ENCODE measurements at places on chromosomes 11 and 22.

DNA sequence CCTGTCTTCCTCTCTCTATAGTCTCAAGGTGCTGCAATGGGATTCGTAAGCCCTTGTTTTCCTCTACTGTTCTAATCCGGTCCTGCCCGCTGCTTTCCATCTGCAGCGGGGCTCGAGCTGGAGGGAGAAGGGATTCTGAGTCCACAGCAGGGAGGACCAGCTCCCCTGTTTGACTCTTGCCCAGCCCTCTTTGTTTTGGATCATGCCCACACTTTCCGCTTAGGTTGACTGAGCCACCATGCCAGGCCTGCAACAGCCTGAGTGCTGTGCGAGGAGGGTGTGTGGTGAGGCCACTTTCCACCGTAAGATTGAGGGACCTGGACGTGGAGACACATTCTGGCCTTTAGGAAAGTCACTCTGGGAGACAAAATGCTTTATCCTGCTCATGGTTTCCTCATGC, 58.3 kb downstream of the CEP164 start:
- DNase-seq = no peak

DNA sequence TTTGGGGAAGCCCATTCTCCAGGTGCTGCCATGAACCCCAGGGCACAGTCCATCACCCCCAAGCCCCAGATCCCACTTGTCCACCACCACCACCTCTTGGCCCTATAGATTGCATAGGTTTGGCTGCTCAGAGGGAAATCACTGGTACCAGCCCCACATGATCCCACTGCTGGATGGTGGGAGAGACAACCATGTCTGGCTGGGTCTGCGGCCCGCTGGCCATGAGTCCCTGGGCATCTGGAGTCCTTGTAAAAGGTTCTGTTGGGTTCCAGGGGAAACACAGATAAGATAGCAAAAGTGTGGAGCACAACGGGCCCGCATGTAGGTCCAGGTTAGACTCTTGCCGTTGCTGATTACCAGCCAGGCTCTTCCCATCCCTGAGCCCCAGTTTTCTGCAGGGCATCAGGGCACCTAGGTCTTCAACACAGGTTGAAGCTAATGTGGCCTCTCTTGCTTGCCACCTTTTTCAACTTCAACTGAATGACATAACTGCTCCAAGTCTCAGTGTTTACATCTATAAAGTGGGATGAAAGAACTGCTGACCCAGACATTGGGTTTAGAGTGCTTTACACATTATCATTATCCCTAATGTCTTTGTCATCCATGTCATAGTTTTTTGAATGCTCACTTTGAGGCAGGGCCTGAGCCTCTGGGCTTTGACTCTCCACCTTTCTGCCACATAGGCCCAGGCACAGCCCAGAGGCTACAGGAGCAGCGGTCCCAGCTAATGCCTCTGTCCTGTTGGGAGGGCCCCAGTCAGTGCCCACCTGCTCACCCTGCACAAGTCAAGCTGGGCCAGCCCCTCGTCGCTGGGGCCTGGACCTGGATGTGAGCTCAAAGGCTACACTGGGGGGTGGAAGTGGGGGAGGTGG, 1.0 kb upstream of the TANGO2 start:
- DNase-seq = no peak

DNA sequence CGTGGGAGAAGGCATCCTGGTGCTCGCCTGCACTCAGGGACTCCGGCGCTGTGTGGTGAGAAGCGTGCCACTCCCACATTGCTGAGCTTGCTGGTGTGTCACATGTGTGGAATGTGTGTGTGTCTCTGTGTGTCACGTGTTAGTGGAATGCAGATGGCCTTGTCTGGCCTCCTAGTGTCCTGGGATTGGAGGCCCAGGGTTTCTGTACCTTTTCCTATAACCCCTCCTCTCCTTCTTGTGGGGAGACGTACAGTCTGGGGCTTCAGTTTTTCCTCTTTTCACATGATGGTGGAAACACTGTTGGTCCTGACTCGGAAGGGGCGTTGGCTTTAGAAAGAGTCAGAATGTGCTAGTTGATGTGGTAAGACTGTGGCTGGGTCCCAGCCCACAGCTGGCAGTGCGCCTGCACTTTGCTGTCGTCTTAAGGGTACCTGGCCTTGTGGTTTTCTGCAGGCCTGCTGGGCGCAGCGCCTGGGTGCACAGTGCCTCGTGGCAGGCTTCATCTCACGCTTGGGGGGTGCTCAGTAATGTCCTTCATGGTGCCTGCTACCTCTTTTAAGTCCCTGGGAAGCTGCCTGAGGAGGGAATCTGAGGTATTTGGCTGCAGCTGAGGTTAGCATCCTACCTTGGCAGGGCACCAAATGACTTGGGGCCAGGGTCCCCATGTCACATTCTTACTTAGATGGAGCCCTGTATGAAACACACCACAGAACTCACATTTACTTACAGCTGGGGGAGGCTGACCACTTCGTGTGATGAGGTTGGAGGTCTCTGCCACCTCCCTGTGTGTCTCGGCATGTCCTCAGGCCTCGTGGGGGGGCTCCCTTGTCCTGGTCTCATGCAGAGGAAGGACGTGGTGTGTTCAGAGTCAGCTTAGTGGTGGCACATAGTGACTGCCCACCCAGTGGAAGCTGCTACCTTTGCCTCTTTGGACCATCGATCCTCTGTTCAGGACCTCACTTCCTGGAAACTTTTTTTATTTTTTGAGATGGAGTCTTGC, 61.9 kb downstream of the MED15 start:
- DNase-seq = peak; percentile 90

GRCh38 chr11:29996016-29996415, 20.8 kb downstream of the KCNA4 start:
- DNase-seq = no peak

GRCh38 chr11:126145954-126146353, 65.5 kb downstream of the RPUSD4 start:
- no peak for DNase-seq

Data from PC-3 (cell line).